ENCODE measurements at places on chromosomes 6 and 20.

DNA sequence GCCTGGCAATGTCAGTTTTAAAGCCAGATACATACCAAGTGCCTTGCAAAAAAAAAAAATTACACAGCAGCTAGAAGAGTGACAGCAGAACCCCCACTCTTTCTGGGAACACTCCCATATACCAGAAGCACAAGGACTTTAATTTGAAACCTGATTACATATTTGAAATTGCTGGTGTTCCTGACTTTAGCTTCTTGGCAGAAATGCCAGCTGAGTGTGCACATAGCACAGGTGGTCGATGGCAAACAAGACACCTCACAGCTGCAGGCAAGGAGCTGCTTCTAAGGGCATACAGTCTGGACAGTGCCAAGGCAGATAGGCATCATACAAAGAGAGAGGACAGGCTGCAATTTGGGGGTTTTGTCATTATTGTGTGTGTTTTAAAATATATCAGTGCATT lies 150.7 kb upstream of the SGK1 start:
- no peaks in the 10 kb centered on the region for H3K36me3 ChIP-seq
- H3K4me3 ChIP-seq = no peak overlapping the region
- H3K27ac ChIP-seq = no peak overlapping the region
- DNase-seq = no peak

GRCh38 chr6:163198396-163198795 lies 216.1 kb upstream of the QKI start:
- H3K36me3 ChIP-seq = no peaks in the 10 kb centered on the region
- H3K4me1 ChIP-seq = peaks cover 13% of the 10 kb centered on the region
- no peaks in the 10 kb centered on the region for H3K27me3 ChIP-seq
- H3K27ac ChIP-seq = peak overlapping the region; percentile 40

DNA sequence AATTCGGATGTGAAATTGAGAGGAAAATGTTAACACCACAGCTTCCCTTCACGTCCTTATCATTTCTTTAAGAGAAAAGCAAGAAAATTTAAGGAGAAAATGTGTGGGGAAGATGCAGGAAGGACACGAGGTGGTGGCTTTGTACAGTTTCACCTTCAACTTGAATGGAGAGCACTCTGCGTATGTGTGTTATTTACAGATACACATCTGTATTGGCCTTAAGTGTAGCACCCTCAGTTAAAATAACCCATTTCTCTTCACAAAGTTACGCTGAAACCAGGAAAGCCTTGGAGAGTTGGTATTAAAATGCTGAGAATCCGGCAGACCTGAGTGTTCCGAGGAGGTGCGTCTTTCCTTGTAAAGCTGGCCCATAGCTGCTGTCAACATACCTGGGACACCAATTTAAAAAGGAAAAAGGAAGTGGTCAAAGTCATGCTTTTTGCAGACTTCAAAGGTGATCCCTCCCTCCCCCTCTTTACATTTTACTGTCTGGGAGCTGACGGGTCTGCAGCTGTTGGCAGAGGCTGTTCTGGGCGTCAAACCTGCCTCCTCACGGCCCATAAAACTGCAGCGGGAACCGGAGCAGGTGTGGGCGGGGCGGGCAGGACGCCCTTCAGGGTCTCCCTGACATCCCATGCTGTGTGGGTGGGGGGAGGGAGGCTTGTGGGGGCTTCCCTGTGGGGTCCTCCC lies 61.3 kb upstream of the TBXT start:
- H3K27me3 ChIP-seq = peaks cover 4% of the 10 kb centered on the region
- no peaks in the 10 kb centered on the region for H3K36me3 ChIP-seq
- H3K4me3 ChIP-seq = no peak overlapping the region
- H3K4me1 ChIP-seq = no peaks in the 10 kb centered on the region

GRCh38 chr6:46484081-46484820 lies 7.0 kb downstream of the RCAN2 start:
- H3K36me3 ChIP-seq = no peaks in the 10 kb centered on the region
- no peak overlapping the region for H3K27ac ChIP-seq
- no peaks in the 10 kb centered on the region for H3K27me3 ChIP-seq
- H3K4me1 ChIP-seq = peaks cover 2% of the 10 kb centered on the region

DNA sequence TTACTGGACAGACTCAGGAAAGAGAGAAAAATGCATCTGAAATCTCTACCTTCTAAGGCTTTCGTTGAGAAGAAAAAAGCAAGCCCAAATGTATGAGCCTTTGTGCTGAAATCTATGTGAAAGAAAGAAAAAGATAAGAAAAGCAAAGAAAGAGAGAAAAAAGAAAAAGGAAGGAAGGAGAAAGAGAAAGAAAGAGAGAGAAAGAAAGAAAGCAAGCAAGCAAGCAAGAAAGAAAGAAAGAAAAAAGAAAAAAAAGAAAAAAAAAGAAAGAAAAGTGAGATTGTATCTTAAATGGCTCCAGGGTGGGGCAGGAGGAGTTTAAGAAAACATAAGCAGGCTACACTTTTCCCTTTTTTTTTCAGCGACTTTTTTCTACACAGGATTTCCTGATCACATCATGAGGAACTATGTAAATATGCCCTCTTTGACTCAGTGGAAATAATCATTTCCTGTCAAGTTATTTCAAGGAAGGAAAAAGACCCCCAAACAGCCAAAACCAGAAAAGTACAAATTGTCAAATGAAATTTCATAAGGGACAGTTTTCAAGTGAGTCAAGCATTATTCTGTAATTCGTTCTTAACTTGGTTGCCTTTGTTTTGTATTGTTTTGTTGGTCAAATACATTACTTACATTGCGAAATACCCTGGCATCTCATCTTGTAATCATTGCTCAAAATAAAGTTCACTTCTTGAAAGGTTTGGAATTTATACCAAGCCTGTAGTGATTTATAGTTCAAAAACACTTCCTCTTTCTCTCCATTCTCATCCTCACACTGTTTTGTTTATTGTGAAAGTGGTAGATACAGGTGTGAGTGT lies 79.5 kb upstream of the RNF217 start:
- peaks cover 9% of the 10 kb centered on the region for H3K4me1 ChIP-seq
- DNase-seq = peak; percentile 83
- H3K36me3 ChIP-seq = no peaks in the 10 kb centered on the region
- H3K4me3 ChIP-seq = no peak overlapping the region
- no peaks in the 10 kb centered on the region for H3K27me3 ChIP-seq

GRCh38 chr6:147053311-147053921 lies 150.8 kb upstream of the STXBP5 start:
- H3K27ac ChIP-seq = no peak overlapping the region
- H3K27me3 ChIP-seq = no peaks in the 10 kb centered on the region
- no peaks in the 10 kb centered on the region for H3K4me1 ChIP-seq
- DNase-seq = no peak
- no peaks in the 10 kb centered on the region for H3K36me3 ChIP-seq
- no peak overlapping the region for H3K4me3 ChIP-seq

DNA sequence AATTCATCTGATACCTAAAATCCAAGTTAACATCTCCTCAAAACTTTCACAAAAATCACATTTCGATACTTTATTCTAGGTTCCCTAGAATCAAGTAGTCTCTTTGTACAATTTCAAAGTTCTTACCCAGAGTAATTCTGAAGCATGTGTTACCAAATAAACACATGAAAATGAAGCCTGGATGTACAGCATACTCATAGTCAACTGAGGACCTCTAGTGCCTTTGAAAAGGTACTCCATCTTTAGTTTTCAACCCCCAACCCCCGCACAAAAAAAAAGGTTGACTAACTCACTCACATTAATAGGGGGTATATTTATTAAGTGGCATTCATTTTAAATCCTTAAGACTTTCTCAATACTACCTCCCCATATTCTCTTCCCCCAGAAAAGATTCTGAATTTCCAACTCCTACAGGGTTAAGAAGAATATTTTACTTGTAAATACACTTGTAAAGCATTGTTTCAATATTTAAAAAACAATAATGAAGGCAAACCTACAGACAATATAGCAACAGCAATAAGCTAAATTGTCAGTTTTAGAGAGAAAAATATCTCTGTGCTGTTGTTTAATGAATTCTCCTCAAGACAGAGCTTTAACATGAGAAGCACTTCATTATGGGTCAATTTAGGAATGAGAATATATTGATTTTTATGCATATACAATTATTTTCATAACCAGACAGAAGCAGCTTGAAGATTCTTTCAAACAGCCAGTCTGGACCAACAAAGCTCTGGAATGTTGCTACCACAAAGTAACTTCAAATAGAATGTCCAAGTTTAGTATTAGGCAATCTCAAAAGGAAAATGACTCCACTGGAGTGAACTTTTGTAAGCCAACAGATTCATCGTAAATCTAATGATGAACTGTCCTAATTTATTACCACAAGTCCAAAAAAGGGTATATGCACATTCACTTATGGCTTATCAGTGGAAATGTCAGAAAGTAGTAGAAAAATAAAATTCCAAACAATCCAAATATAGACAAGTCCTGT lies 3.3 kb downstream of the PLN start:
- no peak overlapping the region for H3K27ac ChIP-seq
- no peaks in the 10 kb centered on the region for H3K4me1 ChIP-seq
- DNase-seq = peak; percentile 62
- no peak overlapping the region for H3K4me3 ChIP-seq
- H3K36me3 ChIP-seq = peaks cover 2% of the 10 kb centered on the region

DNA sequence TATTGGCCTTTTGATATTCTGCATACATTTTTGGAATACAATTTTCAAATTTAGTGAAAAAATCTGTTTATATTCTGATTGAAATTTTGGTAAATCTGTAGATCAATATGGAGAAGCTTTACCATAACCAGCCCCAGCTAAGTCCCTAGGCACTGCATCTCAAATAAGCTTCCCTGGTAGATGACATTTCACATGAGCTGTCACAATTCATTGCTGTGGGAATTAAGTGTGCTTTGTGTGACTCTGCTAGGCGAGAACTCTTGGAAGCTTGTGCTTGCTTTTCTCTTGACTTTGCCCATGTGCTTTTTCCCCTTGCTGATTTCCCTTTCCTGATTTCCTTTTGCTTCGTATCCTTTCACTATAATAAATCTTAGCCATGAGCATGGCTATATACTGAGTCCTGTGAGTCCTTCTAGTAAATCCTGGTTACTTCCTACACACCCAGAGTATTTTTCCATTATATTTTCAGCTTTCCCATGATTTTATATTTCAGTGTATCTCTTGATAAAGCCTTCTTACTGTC lies 166.5 kb upstream of the MMS22L start:
- no peak overlapping the region for H3K4me3 ChIP-seq
- no peaks in the 10 kb centered on the region for H3K27me3 ChIP-seq
- H3K4me1 ChIP-seq = no peaks in the 10 kb centered on the region

DNA sequence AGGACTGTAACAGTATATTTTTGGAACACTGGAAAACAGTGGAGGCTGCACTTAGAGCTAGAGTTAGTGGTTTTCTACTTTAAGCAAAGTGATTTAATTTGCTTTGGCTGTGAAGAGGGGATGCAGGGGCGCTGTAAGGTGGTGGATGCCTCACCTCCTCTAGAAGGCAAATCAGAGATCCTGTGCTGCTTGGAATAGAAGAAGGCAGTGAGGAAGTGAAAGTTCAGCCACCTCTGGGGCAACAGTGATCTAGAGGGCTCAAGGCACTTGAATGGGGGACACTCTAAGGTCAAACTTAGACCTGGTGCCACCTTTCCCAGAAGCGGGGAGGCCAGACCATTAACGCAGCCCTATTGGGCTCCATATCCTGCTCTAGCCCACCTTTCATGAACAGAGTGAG lies 19.0 kb upstream of the SNRPB2 start:
- no peak overlapping the region for H3K27ac ChIP-seq
- H3K4me3 ChIP-seq = no peak overlapping the region
- H3K27me3 ChIP-seq = no peaks in the 10 kb centered on the region
- no peak for DNase-seq
- H3K4me1 ChIP-seq = no peaks in the 10 kb centered on the region
- no peaks in the 10 kb centered on the region for H3K36me3 ChIP-seq

DNA sequence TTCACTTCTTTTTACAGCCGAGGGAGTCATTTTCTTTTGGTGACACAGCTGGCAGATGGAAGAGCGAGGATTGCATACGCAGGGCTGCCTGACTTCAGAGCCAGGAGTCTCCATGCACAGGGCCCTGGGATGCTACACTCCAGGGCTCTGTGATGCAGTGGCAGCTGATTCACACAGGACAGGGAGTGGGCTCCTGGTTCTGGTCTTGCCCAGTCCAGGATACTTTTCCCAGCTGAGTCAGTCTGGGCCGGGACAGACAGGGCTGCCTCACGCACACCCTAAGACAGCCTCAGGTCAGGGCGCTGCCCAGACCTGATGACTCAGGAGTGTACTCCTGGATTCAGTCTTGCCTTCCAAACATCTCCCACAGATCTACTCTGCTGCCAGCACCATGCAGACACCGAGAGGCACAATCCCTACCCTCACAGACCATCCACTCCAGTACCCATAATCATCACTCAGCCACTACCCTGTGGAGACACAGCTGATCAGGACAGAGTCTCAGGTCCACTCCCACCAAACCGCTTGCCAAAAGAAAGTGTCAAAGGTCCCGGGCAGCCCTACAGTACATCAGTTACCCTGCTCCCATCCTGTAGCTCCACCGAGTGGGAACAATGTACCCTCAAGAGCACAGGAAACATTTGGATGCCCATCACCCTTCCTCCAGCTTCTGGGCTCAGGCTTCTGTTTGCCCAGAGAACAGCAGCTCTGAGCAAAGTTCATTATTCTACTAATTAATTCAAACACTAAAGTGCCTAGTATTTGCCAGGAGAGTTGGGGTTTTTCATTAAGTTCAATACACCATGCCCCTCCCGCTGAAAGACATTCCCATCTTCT lies 11.5 kb downstream of the SDC4 start:
- H3K27me3 ChIP-seq = no peaks in the 10 kb centered on the region
- H3K27ac ChIP-seq = peak overlapping the region; percentile 90
- peaks cover 35% of the 10 kb centered on the region for H3K36me3 ChIP-seq

- H3K27me3 ChIP-seq = no peaks in the 10 kb centered on the region
- peaks cover 3% of the 10 kb centered on the region for H3K4me1 ChIP-seq
- H3K36me3 ChIP-seq = no peaks in the 10 kb centered on the region
- no peak overlapping the region for H3K27ac ChIP-seq
These were observed 43.7 kb downstream of the APCDD1L start for GRCh38 chr20:58471193-58472164.

DNA sequence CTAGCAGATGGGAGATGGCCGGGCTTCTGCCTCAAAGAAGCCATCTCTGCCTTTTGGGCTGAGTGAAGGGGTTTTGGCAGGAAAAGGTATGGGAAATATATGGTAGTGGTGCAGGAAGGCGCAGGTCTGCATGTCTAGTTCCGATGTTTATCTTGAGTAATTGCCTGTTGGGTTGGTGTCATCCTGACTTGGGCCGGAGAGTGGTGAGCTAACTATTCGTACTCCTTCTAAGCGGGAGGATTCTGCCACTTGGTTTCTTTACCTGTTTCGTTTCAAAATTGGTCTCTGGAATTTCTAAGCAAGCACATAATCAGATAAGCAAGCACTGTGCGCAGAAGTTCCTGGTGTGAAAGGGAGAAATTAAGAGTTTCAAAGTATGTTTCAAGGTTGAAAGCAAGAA lies 229.6 kb downstream of the SAMD5 start:
- peaks cover 11% of the 10 kb centered on the region for H3K4me1 ChIP-seq
- no peak overlapping the region for H3K4me3 ChIP-seq
- peak overlapping the region; percentile 74 for H3K27ac ChIP-seq
- H3K36me3 ChIP-seq = no peaks in the 10 kb centered on the region
- H3K27me3 ChIP-seq = no peaks in the 10 kb centered on the region
- peak; percentile 60 for DNase-seq

GRCh38 chr6:45677381-45678284 lies 299.9 kb upstream of the SUPT3H start:
- H3K27ac ChIP-seq = no peak overlapping the region
- no peak overlapping the region for H3K4me3 ChIP-seq
- peaks cover 2% of the 10 kb centered on the region for H3K4me1 ChIP-seq
- no peaks in the 10 kb centered on the region for H3K27me3 ChIP-seq

GRCh38 chr6:119612176-119612891 lies 262.8 kb upstream of the MAN1A1 start:
- DNase-seq = no peak
- no peak overlapping the region for H3K4me3 ChIP-seq
- H3K27me3 ChIP-seq = no peaks in the 10 kb centered on the region
- no peaks in the 10 kb centered on the region for H3K36me3 ChIP-seq
